ENCODE measurements at places on chromosomes 2 and 18.

DNA sequence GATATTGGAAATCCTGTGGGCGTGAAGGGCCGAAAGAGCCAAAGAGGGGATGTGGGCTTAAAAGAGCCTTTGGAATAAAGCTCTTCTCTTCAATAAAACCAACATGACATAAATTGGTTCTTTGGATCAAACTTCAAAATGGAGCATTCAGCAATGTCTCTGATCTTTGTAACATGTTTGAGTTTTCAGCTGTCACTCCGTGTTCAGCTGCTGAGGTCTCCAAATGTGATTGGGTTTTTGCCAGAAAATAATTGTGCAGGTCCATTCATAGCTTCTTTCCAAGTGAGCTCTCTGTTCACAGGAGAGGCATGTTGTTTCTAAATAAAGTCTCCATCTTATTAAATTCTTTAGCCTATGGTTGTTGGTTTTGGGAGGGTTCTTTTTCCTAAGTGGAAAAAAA is 127.6 kb upstream of the CCDC68 start:
- DNase-seq = no peak

DNA sequence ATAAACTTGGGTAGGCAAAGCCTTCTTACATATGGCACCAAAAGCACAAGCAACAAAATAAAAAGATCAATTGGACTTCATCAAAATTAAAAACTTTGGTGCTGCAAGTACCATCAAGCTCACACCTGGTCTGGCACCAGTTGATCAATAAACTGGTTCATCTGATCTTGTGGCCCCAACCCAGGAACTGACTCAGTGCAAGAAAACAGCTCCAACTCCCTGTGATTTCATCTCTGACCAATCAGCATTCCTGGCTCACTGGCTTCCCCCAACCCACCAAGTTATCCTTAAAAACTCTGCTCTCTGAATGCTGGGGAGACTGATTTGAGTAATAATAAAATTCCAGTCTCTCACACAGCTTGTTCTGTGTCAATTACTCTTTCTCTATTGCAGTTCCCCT is 8.4 kb downstream of the EPG5 start:
- DNase-seq = no peak

- no peak for DNase-seq
Measured at GRCh38 chr2:216618785-216619184, 14.4 kb upstream of the IGFBP2 start.

- no peak for DNase-seq
Measured at GRCh38 chr2:70726947-70727725, 40.9 kb downstream of the ADD2 start.

DNA sequence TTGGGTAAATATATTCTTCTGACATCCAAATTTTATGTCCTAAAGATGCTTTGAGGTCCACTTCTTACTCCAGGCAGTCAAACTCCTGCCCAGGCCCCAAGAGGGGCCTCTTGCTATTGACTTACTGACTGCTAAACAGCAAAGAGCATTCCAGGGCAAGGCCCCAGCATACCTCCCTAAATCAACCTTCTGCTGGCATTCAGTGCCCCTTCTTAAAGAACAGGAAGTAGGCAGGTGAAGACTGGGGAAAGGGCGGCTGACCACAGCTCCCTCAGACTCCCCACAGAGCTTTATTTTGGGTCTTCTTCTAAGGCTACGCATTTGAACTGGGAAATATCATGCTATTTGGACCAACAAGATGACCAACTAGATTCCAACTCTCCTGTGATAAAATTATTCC is 68.9 kb downstream of the USP40 start:
- DNase-seq = no peak

All from germinal center (tissue), 1 donor.